ENCODE measurements at places on chromosomes 13 and 19.

- DNase-seq: no peak
Observed at GRCh38 chr13:113211774-113212173, 2.4 kb downstream of the CUL4A start.

DNA sequence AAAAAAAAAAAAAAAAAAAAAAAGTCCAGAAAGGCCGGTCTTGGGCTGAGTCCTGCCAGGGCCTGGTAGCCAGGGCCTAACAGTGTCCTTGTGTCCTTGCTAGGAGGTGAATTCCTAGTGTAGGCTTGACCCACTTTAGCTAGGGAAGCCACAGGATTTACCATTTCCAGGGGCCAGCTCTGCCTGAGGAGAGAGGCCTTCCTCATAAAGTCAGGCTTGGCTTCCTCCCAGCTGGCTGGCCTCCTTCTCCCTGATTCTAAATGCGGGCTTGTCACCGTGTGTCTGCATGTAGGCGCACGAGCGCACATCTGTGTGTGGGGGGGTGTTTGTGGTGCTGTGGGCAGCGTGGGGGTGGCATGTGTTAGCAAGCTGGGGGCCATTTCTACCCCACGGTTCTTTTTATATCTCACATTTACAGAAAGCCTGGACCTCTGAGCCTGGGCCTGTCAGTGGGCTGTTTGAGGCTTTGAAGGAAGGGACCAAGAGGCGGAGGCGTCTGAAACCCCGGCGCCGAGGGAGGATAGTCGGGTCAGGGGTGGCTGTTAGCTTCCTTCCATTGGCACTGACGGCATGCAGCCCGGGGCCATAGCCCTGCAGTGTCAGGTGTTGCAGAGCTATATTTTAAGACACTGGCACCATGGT is 31.7 kb downstream of the IER2 start:
- DNase-seq: peak; percentile 20

DNA sequence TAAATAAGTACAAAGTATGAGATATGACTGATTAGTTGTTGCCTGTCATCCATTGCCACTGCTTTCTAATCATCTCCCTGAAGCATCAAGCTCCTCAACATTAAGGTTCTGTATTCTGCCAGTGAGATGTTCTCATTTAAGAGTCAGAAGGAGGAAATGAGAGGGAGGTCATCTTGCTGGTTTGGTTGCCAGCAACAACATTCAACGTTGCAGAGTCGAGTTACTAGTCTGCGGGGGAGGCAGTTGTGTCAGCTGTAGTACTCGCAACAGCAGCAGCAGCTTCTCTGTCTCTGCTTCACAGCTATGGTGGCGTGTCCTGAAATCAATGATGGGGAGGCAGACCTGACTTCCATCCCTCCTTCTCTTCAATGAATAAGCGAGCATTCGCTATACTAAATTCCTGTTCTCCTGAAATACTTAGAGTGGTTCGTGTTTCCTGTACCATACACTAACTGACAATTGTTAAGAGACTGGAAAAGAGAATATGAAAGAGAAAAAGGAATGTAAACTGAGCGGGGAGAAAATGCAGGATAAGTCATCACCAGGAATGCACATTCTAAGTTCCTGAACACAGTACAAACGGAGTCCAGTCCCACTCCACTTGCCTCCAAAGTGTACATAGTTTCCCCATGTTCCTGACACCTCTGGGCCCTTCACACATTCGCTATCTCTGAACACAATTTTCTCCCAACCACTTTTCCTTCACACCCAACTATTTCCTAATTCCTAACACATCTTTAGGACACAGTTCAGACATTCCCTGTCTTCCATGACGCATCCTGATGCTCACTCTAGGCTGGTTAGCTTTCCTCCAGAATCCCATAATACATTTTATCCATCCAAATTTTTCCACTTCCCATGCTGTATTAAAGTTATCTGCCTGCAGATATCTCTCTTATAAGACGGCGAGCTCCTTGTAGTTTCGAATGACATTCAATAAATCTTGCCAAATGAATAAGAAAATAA is 263.0 kb downstream of the KLF12 start:
- DNase-seq: no peak

DNA sequence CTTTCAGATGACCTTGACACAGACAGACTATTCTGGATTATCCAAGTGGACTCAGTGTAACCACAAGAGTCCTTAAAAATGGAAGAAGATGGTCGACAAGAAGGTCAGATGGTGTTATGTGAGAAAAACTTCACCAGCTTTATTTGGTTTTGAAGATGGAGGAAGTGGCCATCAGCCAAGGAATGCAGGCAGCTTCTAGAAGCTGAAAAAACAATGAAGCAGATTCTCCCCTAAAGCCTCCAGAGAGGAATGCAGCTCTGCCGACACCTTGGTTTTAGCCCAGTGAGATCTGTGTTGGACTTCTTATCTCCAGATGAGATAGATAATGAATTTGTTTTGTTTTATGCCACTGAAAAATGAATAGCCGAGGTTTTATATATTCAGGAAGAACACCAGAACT is 501.5 kb downstream of the DCT start:
- DNase-seq: no peak

DNA sequence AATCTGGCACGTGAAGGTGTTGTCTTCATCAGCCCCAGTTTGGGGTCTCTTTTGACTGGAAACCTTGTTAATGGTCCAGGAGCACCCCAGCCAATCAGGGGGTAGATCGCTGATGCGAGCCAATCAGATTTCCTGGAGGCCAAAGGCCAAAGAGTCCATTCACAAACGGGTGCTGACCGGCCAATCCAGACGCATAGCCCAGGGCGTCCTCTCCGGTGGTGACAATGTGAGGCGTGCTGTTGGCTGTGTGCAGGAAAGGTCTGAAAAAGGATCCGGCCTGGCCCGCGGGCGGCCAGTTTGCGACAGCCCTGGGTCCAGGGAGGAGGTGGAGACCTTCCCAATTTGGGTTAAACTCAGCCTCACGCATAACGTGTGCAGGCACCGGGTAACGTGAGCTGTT is 3.1 kb downstream of the MAST3 start:
- DNase-seq: no peak

DNA sequence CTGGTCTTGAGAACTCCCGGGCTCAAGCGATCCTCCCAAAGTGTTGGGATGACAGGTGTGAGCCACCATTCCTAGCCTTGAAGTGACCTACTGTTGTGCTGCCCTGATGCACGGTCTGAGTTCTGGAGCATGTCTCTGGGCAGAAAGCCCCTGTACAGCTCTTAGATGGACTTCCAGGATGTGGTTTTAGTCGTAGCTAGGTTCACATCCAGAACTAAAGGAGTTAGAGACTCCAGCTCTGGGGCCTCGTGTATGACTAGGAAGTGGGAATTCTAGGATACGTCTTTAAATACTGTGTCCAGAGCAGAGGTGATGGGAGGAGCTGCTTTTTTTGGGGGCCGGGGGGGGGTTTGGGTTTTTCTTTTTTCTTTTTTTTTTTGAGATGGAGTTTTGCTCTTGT is 12.2 kb downstream of the UPF1 start:
- no peak for DNase-seq

- no peak for DNase-seq
Observed at GRCh38 chr19:18919900-18920214, 342 bp downstream of the DDX49 start.

- peak; percentile 22 for DNase-seq
Observed at GRCh38 chr13:52599848-52600603, 42.2 kb upstream of the HNRNPA1L2 start.

- DNase-seq: no peak
Observed at GRCh38 chr13:57925250-57925649, 293.7 kb downstream of the PCDH17 start.

GRCh38 chr19:1286487-1287353 is 1.0 kb downstream of the EFNA2 start:
- DNase-seq: no peak

DNA sequence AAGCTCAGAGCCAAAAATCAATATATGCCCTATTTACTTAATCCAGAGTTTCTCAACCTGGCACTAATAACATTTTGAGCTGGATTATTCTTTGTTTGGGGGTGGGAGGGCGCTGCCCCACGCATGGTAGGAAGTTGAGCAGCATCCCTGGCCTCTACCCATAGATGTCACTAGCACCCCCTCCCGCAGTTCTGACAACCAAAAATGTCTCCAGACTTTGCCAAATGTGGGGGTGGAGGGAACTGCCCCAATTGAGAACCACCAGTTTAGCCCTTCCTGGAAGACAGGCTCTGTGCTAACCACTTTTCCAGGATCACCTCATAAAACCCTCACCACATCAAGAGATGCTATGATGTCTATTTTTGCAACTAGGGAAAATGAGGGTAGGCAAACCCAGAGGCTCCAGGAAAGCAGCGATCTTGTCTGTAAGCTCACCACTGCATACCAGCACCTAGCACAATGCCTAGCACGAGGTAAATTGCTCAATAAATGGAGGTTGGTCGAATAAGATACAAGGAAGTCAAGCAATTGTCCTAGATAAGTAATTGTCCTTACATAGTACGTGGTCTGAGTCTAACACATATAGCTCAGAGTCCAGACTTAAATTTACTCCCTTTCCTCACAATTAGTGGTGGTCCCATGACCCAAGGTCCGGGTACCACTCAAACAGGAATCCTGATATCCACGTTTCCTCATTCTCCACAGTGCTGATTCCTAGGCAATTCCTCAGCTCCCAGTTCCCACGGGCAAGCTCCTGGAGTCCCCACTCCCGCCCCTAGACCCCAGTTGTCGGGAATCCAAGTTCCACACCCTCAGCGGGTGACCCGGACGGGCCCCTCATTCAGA is 892 bp downstream of the TRIR start:
- DNase-seq: peak; percentile 68

DNA sequence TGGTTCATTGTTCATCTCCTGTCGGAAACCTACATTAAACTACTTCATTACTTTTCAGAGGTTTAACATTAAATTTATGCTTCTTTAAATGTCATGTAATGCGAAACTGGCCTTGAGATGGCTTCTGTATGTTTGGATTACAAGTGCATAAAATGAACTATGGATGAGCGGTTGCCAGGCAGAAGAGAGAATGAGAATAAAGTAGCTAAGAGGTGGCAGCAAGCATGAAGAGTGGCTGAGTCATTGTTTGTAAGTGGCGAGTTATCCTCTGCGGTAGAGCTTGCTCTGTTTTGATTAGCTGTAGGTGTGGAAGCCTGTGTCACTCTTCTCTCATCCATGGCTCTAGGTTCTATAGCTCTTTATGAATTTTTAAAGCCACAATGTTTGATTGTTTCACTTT is 1139.6 kb upstream of the PCDH9 start:
- DNase-seq: no peak

- DNase-seq: no peak
Observed at GRCh38 chr13:36445278-36445677, 13.0 kb downstream of the CCNA1 start.

- no peak for DNase-seq
Observed at GRCh38 chr19:49858088-49858985, 7.4 kb downstream of the PTOV1 start.

DNA sequence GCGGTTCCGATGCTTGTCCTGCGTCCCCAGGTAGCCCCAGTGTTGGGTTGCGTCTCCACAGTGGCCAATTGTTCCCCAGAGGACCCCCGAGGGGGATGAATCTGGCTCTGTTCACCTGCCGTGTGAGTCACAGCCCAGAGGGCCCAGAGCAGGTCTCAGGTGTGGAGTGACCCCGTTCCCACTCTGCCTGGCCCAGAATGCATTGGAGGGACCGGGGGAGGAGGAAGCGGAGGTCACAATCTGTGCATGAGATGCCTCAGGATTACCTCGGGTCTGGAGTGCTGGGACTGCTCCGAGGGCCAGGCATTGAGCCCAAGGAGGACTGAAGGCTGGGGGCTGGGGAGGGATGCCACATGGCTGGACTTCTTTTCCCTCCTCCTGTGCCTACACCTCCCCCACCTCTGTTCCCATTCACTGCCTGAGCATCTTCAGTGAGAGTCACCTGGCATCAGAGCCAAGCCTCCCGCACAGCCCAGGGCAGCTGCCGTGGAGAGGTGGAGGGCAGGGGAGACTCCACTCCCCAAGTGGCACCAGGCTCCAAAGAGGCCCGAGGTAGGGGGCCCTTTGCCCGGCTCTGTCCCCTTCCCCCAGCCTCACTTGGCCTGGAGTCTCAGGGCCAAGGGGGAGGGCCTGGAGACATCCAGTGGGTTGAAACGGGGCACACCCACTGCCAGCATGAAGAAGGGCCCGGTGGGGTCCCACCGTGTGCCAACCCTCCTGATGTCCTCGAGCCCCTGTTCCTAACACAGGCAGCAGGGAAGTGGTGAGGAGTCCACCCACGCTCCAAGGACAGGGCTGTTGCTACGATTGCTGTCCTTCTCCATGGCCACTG is 81.1 kb downstream of the CHST8 start:
- DNase-seq: no peak

DNA sequence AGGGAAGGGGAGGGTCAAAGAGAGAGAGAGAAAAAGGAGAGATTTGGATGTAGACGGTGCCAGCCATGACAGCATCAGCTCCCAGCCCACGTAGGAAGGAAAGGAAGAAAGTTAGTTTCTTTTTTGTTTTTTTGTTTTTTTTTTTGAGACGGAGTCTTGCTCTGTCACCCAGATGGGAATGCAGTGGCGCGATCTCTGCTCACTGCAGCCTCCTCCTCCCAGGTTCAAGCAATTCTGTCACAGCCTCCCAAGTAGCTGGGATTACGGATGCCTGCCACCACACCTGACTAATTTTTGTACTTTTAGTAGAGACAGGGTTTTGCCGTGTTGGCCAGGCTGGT is 27.6 kb downstream of the ELL start:
- no peak for DNase-seq

DNA sequence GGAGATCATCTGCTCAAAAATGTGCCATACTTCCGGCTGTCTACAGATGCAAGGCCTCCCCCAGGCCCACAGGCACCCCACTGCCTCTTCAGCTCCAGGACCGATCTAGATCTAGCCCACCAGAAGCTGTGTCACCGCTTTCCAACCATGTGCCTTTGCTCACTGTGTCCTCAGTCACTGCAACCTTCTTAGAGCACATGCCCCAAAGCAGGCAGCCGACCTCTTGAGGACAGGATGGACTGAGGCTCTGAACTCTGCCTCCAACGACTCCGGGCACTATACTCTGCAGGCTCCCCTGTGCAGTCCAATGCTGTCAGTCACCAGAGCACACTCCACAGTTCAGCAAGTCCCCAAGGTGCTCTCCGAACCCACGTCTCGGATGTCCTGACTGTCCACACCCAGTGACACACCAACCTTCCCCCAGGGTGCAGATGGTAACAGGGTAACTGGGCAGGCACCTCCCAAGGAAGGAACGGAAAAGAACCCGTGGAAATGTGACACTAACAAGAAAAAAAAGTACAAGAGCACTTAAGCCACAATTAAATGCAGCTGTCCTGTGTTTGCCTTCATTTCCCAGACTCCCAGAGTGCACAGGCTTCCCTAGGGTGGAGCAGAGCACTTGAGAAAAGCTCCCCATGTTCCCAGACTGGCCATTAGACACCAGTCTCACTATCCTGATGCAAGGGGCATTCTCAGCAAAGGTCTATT is 4.8 kb downstream of the STK24 start:
- peak; percentile 42 for DNase-seq

Data from activated CD4-positive, alpha-beta memory T cell treated with anti-CD3 and anti-CD28 coated beads, Interleukin-2, amount 10 ng/mL, durations not matched to agents 7 days and 5 days (primary cell).